ENCODE measurements at places on chromosomes 2 and 18.
A peak's percentile ranks its signal among the peaks of the same experiment; 100 is the strongest.

DNA sequence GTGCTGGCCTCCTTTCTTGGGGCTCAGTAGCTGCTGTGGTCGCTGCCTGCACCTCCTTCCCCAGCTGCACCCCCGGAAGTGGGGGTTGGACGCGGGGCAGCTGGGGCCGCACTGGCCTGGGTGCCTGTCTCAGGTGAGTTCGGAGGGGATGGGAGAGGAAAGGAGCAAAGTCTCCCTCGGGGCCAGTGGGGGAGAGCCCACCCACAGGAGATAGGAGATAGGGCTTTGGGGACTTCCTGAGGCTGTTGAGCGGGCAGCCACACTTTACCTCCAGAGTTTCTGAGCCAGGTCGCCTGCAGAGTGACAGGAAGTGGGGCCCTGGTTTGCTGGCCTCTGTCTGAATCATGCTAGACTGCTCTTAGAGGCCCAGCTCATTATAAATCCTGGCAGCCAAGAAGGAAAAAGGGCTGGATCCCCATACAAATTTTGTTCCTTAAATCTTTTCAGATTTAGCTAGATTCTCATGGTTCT, 8.1 kb downstream of the MBP start:
- DNase-seq, result no peak

GRCh38 chr2:24403168-24403831, 43.0 kb upstream of the ITSN2 start:
- DNase-seq, result no peak

DNA sequence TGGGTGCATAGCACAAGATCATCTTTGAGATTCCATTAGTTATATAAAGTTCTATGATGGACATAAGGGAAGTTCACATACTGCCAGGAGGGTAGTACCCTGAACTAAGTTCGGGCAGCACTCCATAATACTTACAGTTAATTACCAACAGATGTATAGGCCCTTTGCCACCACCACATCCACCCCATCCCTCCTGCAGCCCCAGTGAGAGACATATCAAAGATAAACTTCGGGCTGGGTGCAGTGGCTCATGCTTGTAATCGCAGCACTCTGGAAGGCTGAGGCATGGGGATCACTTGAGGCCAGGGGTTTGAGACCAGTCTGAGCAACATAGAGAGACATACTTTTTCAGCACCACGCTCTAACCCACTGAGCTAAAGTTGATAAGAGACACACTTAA, 46.4 kb upstream of the NPAS2 start:
- DNase-seq, result no peak

GRCh38 chr2:151261977-151262291, 271 bp upstream of the RBM43 start:
- no peak for DNase-seq

DNA sequence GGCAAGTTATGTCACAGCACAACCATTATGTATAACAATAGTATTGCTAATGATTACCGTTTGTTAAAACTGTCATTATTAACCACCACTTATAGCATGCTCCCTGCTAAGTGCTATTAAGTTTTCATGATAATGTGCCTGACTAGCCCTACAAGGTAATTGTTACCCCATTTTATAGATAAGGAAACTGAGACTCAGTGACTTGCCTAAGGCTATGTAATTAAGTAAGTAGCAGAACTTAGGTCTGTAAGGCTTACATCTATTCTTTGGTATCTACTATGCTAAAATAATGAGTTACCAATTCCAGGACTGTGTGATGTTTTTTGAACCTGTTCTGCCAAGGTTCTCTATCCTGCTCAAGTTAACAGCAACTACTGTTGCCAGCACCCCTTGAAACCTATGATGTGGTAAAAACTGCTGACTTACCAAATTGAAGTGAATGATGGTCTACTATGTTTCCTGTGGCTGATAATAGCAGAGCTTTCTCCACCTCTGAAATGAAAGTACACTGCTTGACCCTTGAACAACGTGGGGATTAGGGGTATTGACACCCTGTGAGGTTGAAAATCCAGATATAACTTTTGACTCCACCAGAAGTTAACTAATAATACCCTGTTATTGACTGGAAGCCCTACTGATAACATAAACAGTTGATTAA, 18.2 kb downstream of the ACVR2A start:
- DNase-seq, result no peak

- DNase-seq, result no peak
Observed at GRCh38 chr2:70300771-70301343, 1.0 kb downstream of the FAM136A start.

DNA sequence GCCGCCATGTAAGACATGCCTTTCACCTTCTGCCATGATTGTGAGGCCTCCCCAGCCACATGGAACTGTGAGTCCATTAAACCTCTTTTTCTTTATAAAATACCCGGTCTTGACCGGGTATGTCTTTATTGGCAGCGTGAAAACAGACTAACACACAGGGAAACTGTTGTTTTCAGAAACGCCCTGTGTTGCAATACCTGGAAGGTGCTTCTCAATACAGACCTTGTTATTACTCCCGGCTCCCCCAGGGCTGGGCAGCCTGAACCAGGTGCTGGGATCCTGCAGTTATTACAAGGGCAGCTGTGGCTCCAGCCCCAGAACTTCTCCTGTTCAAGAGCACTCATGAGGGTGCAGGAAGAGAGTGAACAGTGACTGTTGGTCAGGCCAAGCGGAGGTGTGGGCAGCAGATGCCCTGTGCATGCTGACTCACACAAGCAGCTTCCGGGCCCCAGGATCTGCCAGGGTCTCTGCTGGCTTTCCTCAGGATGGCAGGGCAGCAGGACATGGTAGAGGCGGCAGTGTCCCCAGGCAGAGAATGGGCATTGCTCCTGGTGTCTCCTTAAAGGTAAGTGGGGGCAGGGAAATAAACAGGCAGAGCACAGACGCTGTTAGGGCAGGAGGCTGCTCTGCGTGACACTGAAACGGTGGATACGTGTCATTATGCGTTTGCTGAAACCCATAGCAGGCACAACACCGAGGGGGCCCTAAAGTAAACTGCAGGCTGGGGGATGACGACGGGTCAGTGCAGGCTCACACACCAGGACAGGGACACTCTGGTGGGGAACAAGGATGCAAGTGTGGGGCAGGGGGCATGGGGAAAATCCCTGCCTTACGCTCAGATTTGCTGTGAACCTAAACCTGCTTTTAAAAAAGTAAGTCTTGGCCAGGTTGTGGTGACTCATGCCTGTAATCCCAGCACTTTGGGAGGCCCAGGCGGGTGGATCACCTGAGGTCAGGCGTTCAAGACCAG, 89.1 kb downstream of the NDUFA10 start:
- DNase-seq, result peak; percentile 54

DNA sequence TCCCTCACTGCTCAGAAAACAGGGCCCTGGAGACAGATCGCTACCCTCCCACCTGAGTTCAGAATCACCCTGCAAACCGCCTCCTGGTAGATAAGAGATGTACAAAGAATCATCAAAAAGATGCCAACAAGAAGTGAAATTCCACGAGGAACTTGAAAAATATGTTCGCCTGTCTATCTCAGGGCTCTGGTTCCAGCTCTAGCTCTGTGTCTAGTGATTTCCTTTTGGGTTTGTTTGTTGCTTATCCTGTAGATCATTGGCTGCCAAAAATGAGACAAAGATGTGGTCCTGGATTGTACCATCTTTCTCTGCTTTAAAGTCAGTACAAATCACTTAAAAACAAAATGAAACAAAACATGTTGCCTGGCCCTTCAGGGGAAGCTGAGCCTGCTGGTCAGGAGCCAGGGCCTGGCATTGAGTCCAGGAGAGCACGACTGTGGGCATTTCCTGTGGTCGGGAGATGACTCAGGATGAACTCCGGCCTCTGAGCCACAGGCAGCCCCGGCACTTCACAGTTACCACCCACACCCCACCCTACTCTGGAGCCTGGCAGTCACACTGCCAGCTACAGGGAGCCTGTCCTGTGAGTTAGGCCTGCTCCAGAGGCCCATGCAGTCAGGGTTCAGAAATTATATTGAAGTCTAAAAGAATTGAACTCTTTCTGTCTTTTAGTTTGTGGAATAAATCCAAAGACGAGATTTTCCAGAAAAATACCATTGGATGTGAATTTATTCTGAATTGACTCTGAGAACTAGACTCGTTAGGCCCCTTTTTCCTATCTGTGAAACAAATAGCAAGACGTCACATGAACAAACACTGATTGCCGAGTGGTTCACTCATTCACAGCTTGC, 8.0 kb upstream of the ITGB6 start:
- no peak for DNase-seq

DNA sequence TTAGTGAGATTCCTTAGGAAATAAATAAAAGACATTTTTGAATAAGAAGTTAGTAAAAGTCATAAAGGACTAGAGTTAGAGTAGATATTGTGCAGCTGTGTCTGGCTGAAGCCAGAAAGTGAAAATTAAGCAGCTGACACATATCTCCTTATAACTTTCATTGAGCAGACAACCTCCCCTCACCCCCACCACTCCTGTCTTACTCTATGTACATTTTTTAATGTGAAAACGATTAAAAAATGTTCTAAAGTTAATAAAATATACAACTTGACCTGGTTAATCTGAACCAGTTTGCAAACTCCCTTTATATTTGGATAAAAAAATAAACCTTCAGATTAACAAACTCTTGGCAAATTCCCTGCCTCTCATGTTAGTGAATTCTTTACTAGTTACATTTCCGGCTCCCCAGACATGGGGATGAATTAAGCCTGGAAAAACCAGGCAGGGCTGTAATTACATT, 462.8 kb downstream of the MEIS1 start:
- DNase-seq, result no peak

GRCh38 chr18:39660141-39660540, 2094.5 kb upstream of the CELF4 start:
- DNase-seq, result no peak

DNA sequence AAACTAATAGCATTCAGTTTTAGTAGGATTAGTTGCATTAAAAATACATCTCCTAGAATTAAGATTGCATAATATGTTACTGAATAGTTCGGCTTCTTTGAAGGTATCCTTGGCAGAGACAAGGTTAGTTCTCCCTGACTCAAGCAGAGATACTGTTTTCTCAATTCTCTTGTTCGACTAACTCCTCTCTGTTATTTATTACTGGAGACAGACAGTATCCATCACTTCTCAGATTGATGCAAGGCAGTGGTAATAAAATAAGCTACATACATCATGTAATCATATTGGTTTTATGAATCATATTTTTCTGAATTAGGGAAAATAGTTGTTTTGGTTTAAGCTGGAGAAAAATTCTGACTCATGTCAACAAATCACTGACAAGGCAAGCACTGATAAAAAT, 134.8 kb downstream of the SLC8A1 start:
- no peak for DNase-seq

DNA sequence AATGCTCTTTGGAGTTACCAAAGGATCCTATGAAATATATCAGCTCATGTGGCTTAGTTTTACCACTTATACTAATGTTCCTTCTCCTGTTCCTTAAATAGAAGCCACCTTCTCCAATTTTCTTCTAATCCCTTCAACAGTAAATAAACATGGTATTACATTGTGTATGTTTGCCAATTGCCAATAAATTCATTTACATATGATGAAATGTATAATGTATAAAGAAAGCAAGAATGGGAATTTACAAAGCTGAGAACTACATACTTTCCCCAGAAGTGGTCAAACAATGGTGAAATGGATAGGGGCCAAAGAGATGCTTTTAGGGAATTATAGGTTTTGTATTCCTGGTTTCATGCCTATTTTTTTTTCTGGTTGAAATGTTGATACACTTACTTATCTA, 894.2 kb upstream of the CRIM1 start:
- no peak for DNase-seq

DNA sequence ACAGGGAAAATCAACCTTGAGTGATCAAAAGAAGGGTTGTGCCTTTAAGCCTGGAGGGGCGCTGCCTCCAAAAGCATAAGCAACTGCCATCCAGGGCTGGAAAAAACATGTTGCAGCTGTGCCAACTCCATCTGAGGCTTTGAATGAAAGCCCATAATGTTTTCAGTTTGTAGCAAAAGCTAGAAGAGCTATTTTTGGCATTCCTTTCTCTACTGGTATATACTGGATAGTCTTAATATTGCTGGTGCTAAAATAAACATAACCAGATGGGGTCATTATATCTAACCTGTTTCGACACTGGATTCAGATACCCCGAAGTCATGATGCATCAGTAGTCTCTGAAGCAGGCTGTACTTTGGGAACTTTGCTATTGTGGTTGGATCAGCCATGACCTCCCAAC, 25.1 kb downstream of the ANXA4 start:
- no peak for DNase-seq

GRCh38 chr2:41142478-41142877, 690.6 kb upstream of the SLC8A1 start:
- DNase-seq, result no peak

- no peak for DNase-seq
Observed at GRCh38 chr2:192885569-192886160, 690.9 kb upstream of the TMEFF2 start.

DNA sequence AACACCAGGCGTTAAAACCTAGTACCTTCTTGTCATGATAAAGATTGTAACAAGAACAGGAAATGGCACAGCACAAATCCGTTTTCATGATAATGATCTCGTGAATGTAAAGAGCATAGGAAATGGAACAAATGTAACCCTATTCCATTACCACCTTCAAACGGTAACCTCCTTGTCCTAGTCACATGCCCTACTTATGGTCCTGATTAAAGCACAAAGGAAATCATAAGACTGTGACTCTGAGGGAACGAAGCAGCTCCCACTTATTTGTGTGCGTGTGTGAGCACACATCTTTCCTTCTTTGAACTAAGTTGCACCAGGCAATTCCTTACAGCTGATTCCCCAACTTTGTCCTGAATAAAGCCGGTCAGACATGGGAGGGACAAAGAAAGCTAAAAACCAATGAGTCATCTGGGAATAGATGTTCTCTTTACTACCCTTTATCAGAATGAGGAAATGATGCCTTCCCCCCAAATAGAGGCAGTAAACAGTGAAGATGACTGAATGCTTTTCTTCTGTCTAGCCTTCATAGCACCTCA, 192.6 kb downstream of the IKZF2 start:
- no peak for DNase-seq

- DNase-seq, result no peak
Observed at GRCh38 chr2:8505311-8505920, 176.4 kb upstream of the ID2 start.

DNA sequence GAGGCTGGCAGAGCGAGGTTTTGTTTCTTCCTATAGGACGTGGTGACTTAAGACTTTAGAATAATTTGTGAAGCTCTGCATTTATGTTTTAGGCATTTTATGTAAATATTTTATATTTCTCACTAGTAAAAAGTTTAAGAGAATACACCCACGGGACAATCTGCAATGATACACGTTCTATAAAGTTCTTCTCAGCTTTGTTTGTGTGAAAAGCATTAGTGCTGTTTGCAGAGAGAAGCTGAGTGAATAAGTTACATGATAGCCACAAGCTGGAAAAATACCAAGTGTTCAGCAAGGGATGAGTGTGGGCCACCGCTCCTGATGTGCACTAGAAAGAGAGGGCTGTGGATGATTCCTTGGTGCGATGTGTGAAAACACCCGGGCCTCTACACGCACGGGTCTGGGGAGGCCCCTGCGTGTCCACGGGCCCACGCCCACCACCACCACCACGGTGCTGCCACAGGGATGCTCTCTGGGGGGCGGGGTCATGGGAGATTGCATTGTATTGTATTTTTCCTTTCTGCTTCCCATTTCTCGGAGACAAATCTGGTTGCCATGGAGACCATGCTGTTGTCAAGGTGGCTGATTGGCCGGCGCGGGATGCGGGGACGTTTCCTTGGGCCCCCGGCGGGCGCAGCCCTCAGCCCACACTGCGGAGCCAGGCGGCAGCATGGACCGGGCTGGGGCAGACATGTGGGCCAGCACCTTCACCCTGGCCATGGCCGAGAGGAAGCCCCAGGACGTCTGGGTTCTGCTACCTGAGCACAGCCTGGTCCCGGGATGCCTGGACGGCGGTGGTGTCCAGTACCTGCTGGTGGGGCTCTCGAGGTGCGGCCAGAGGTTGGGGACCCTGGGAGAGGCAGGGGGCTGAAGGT, at the start of gene RTP5:
Gene RTP5 (plus strand): TSS at position 643 of the 875 bp plus-strand sequence. CDS start 28 bp downstream, at position 671.
- DNase-seq, result no peak
